ENCODE measurements at places on chromosomes 1 and 21.

DNA sequence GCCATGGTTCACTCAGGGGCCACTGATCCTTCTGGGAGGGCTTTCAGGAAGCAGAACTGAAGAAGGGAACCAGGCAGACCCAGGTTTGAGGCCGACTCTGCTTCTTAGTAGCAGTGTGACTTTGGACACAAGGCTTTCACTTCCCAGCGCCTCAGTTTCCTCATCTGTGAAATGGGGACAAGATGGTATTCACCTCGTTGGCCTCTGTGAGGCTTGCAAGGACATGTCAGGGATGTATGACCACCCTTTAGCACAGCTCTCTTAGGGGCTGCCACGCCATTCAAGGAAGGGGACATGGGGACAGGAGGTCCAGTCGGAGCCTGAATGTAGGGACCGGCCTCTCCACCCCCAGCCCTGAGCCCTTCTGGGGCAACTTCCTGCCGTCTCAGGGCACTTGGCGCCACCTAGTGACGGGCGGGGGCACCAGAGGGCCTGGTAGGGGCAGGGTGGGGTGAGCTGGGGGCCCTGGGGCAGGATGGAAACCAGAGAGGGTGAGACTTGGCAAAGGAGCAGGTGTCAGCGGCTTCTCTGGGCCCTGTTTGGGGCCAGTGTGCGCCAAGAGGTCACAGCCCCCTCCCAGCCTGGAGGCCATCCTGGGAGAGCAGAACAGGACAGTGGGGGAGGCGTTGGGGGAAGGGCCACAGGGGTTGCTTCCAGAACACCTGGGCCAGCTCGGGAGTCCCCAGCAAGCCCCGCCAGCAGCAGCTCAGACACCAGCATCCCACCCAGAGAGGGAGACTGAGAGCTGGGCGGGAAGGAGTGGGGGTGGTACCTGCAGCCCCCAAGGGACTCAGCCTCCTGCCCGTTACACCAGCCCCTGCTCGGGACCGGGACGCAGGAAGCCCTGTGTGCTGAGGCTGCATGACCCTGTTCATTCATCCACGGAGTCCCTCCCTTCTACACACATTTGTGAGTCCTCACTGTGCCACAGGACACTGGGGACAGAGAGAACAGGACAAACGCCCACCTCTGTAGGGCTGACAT lies 102.5 kb upstream of the TARDBP start:
- DNase-seq = peak; percentile 31

GRCh38 chr1:100387657-100388350 lies 35.5 kb downstream of the CDC14A start:
- DNase-seq = no peak

DNA sequence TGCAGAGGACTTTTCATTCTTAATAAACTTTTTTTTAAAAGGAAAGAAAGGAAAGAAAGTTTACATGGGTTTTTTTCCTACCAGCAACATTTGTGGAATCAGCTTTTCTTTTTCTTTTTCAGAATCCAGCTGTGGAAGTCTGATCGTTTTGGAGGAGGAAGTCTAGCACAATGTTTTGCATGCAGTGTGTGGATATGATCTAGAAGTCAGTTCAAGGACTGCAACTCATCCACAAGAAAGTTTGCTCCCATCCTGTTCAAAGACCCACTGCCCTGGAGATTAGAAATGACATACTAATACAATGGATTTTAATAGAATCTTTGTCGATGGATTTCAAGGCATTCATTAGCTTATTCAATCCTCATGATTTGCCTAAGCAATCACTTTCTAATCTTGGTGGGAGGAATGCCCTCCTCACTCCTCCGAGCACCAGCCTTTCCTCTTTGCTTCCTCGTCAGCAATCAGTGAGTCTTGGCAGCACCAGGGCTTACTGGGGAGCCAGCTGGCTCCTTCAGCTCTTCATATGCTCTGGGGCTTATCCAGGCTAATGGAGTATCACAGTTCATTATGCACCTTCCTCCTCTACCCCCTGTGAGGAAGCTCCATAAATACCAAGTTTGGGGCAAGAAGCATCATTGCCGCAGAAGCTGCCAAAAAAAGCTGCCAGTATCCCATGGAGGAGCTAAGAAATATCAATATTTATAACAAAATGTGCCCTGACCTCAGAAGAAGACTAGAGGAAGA lies 392.3 kb upstream of the PKN2 start:
- DNase-seq = no peak

GRCh38 chr1:30982937-30983336 lies 74.4 kb upstream of the SDC3 start:
- DNase-seq = no peak

DNA sequence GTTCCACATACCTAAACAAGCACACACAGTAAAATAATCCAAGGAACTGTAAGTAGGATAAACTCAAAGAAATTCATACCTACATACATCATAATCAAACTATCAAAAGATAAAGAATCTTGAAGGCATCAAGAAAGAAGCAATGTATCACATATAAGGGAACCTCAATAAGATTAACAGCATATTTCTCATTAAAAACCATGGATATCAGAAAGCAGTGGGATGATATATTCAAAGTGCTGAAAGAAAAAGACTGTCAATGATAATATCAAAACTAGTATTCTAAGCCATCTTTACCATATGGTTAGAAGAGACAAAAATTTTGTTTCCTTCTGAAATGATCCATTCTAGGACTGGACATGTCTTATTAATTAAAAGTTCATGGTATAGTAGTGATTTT lies 37.1 kb upstream of the ADAM30 start:
- no peak for DNase-seq

GRCh38 chr1:6581561-6582305 lies 1.9 kb downstream of the ZBTB48 start:
- no peak for DNase-seq

DNA sequence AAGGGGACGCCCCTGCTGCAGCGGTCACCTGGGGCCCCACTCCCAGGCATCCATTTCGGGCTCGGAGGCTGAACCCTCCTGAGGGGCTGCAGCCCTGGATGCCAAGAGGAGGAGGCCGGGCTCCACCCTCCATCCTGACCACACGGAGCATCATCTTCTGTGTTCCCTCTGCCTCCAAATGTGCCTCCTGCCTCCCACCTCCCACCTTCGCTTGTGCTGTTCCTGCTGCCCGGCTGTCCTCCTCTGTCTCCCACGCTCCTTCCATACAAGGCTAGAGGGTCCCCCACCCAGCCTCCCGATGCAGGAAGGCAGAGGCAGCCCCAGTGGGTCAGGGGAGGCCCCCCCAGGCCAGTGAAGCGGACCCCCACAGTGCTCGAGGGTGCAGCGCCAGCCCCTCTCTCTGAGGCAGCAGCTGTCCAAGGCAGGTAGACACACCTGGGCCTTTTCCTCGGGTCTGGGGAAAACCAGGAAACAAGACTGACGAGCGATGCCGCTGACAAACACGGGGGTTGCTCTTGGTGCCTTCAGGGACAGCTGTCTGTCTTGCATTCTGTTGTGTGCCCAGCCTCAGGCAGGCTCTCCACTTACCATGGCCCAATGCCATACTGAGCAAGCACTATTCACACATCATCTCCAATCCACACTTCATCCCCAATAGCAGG lies 16.8 kb upstream of the PLEKHG5 start:
- no peak for DNase-seq

- no peak for DNase-seq
Measured at GRCh38 chr21:27045281-27045985, 78.5 kb upstream of the ADAMTS5 start.

- DNase-seq = no peak
Measured at GRCh38 chr1:53206735-53207379, 10.2 kb downstream of the CPT2 start.

DNA sequence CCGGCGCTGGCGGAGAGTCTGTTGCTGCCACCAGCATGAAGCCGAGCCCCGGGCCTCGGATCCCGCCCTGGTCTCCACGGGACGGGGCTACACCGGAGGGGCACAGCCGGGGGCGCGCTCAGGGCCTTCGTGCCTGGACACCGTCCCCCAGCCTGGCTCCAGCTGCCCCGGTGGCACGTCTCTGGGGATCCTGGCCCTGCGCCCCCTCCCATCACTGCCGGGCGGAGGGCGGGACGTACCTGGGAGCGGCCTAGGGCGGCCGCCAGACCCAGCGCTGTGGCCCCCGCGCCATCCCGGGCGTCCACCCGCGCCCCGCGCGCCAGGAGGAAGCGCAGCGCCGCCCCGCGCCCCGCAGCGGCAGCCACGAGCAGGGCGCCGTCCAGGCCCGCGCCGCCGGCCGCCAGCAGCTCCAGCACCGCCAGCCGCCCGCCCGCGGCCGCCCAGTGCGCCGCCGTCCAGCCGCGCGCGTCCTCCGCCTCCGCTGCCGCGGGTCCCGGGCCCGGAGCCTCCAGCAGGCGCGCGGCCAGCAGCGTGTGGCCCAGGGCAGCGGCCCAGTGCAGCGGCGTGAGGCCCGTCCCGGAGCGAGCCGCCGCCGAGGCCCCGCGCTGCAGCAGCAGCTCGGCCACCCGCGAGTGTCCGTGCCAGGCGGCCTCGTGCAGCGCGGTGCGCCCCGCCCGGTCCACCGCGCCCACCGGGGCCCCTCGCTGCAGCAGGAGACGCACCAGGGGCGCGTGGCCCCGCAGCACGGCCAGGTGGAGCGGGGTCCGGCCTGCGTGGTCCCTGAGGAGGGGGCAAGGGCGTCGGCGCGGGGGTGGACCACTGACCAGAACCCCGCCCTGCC lies 1.0 kb downstream of the ANKRD65 start:
- DNase-seq = no peak

DNA sequence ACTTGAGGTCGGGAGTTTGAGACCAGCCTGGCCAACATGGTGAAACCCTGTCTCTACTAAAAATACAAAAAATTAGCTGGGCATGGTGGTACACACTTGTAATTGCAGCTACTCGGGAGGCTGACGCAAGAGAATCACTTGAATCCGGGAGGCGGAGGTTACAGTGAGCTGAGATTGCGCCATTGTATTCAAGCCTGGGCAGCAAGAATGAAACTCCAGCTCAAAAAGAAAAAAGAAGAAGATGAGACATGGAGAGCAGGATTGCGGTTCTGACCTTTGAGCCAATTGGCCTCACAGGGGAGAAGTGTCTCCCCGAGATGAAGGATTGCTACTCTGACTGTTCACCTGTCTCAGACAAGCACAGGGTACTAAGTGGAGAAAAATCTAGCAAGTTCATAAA lies 6.6 kb downstream of the SCCPDH start:
- DNase-seq = peak; percentile 57

- DNase-seq = peak; percentile 56
Measured at GRCh38 chr1:2300004-2300771, 72.1 kb downstream of the SKI start.

DNA sequence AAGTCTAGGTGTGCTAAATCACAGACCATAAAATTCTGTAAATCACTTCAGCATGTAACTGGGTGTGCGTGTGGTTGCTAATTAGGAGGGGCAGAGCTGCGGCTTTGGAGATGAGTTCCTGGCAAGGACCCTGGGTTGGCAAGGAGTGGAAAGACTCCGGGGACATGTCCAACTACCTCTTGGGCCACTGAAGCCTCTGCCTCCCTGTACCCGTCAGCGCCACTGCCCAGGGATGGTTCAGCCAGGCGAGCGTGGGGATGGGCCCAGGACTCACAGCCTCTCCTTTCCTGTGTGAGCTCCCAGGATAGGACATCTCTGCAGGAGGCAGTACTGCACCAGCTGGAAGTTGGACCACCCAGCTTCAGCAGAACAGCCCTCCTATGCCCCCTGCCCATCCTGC lies 386.4 kb upstream of the VAMP3 start:
- no peak for DNase-seq

DNA sequence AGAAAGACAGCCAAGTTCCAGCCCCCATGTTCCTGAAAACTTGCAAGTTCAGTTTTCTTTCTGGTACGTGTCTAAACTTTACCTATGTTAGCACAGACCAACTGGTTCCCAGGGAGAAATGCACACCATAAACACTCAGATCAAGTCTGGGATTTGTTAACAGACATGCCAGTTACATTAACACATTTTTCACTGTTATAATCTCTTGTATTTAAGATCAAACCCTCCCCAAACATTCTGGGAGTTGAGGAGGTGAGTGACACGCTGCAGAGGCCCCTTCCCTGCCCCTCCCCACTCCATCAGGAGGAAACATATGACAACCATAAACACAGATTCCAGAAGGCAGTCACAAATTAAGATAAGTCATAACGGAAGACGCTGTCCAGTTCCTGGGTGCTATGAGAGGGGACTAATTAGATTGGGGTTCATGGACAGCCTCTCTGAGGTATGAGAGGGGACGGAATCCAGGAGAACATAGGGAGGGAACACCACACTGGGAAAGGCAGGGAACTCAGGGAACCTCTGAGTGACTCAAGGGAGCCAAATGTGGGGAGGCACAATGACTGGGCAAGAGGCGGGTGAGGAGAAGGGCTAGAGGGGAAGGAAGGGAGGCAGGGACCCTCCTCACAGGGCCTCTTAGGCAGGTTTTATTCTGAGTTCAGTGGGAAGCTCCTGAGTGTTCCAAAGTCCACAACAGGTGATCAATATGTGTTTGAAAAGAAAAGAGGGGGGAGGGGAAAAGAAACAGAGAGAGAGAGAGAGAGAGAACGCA lies 25.0 kb downstream of the DUSP10 start:
- no peak for DNase-seq

DNA sequence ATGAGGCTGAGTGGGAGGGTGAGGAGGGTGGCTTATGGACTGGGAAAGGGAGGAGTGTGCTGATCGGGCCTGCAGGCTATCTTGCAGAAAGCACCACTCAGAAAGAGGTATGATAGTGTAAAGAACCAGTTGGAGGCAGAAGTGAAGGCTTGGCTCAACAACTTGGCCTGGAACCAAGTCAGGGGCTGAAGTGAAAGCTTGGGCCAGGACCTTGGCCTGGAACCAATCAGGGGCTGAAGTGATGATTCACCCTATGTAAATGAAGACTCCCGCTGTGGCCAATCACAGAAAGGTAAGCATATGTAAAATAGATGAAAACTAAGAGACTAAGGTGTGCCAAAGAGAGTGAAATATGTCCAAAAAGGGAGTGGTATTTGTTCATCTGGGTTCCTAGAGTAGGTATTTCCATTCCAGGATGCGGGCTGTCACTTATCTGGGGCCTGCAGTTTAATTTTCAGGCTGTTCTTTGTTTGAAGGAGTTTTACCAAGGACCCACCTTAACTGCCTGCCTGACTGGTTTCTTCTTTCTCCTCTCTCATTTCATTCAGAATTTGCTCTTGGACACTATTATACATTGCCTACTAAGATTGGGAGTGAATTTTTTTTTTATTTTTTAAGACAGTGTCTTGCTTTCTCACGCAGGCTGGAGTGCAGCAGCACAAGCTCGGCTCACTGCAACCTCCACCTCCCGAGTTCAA lies 5.1 kb upstream of the RFX5 start:
- no peak for DNase-seq

GRCh38 chr1:181326348-181326747 lies 157.0 kb upstream of the CACNA1E start:
- DNase-seq = no peak

GRCh38 chr1:168468042-168468809 lies 75.6 kb downstream of the XCL2 start:
- no peak for DNase-seq

- DNase-seq = no peak
Measured at GRCh38 chr1:225851805-225852204, 30.4 kb downstream of the TMEM63A start.

GRCh38 chr1:245956225-245956624 lies 550.9 kb downstream of the SMYD3 start:
- no peak for DNase-seq

DNA sequence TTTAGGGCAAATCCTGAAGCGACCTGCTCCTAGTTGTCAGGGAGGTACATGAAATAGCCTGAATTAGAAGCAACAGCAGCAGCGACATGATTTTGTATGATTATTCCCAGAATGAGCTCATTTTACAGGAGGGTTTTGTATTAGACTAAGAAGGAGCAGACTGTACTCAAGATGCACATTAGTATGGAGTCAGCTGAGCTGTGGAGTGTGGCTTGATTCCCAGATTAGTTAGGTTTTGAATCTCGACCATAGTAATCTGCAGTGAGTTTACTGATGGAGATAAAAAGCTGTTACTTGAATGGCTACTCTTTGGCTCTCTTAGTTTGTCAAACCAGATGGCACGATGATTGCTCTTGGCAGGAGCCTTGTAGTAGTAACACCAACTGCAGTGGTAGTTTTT lies 143.1 kb downstream of the PHTF1 start:
- DNase-seq = no peak
